ENCODE measurements at places on chromosomes 2 and 18.

- DNase-seq = no peak
These were observed 17.1 kb downstream of the TUBB6 start for GRCh38 chr18:12324991-12325725.

DNA sequence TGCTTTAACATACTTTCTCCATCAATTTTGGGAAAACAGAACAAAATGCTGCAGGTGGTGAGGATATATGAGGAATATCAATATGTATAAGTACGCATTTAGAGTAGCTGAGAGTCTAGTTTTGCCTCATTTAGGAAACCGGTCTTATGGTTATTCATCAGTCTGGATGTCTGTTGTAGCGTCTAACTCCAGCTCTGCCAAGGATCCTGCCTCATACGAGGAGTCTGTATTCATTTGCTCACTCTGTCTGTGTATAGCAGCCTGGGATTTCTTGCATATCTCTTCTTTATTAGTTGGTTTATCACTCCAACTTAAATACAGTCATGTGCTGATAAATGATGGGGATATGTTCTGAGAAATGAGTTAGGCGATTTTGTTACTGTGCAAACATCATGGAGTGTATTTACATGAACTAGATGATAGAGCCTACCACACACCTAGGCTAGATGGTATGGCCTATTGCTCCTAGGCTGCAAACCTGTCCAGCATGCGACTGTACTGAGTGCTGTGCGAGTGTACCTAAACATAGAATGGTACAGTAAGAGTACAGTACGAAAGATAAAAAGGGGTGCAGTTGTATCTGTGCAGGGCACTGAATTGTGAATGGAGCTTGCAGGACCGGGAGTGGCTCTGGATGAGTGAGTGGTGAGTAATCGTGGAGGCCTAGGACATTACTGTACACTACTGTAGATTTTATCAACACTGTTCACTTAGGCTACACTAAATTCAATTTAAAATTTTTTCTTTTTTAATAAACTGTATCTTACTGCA lies 148.1 kb downstream of the ZNF407 start:
- no peak for DNase-seq

GRCh38 chr2:68594674-68595492 lies 48.5 kb upstream of the PROKR1 start:
- DNase-seq = peak; percentile 39

DNA sequence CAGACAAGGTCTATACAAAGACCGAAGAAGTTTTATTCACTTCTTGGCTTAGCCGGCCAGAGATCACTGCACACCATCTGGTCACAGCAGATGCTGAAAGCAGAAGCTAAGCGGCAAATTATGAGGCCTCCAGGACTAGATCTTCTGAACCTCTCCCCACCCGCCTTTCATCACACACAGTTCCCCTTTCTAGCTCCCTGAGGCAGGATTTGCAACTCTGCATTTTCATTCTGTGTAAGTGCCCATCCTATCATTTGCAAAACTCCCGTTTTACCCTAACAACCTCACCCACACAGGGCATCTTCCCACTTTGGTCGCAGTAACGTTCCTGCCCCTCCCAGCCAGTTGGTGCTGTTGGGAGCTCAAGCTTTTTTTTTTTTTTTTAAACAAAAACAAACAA lies 3.1 kb upstream of the MOB1A start:
- peak; percentile 63 for DNase-seq

DNA sequence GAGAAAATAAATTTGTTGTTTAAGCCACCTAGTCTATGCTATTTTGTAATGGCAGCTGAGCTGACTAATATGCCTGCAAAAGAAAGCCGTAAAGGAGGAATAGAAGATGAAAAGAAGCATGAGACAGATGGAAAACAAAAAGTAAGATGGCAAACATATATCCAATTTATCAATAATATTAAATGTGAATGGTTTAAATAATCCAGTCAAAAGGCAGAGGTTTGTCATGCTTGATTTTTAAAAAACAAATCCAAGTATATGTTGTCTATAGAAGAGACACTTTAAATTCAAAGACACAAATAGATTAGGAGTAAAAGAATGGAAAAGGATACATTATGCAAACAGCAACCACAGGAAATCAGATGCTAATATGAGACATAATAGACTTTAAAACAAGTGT lies 35.4 kb upstream of the EMILIN2 start:
- no peak for DNase-seq

DNA sequence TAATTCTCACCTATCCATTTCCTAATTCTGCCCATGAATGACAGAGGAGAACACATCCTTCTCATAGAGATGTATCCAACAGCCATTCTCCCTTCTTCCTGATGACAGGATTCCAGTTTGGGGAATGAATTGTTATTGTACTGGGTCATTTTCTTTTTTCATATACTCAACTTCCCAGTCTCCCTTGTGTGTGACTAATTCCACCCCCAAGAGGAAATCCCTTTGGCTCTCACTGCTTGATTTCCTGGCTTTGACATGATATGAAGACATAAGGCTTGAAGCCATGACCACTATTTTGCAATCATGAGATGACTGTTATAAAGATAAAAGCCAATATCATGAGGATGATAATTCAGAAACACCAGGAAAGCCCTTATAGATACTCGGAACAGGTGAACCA lies 384.7 kb upstream of the ACVR2A start:
- no peak for DNase-seq

- DNase-seq = no peak
These were observed 901.9 kb upstream of the KLHL29 start for GRCh38 chr2:22483036-22483435.

- DNase-seq = no peak
These were observed 762 bp downstream of the HDAC4 start for GRCh38 chr2:239399921-239400595.

DNA sequence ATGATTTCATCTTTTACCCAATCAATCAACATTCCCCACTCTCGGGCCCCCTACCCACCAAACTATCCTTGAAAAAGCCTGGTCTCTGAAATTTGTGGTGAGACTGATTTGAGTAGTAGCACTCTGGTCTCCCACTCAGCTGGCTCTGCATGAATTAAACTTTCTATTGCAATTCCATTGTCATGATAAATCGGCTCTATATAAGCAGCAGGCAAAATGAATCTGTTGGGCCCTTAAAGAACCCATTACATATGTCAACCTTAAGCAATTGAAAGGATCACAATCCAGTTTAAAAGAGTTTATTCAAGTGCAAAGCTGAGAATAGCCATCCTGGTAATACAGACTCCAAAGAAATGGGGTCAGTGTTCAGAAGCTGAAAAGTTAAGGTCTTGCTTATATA lies 68.2 kb downstream of the NEURL3 start:
- no peak for DNase-seq

DNA sequence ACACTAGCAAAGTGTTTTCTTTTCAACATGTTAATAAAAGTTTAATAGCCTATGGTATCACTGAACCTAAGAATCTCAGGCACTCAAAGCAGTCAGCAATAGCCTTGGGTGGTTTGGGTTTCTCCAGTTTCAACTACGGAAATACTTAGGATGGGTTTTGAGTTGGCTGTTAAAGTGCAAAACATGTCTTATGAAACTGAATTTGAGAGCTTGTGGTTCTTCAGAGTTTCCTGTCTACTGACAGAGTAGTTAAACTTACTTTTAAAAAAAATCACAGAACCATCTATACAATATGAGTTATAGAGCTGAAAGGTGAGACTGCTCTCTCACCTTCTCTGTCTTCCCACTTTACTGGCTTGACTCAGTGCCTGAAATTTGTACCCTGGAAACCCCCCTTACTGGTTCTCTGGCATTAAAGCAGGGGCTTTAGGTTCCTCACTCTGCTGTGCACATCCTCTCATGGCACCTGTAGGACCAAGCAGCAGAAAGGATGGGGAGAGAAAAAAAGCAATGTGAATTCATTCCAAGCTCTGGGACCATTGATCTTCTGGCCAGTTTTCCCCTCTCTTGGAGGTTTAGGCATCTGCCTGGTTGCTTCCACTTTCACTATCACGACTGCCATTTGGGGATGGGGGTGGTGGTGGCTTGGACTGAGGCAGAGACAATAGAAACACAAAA lies 18.1 kb downstream of the CCDC141 start:
- DNase-seq = peak; percentile 34

GRCh38 chr2:9656270-9656766 lies 25.5 kb upstream of the YWHAQ start:
- peak; percentile 82 for DNase-seq

DNA sequence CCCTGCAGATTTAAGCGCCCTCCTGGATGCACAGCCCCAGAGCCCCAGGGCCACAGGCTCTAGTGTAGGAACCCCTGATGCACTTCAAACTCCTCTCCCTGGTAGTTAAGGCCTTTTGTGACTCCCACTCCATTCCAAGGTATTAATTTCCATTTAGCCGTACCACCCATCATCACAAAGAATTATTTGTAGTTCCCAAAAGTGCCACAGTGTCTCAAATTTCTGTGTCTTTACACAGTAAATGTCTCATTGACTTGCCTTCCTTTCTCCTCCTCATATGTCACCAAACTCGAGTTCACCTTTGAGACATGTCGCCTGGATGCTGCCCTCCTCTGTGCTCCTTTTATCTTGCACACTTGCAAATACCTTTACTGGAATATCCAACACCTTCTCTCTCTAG lies 25.9 kb downstream of the PECR start:
- DNase-seq = no peak

DNA sequence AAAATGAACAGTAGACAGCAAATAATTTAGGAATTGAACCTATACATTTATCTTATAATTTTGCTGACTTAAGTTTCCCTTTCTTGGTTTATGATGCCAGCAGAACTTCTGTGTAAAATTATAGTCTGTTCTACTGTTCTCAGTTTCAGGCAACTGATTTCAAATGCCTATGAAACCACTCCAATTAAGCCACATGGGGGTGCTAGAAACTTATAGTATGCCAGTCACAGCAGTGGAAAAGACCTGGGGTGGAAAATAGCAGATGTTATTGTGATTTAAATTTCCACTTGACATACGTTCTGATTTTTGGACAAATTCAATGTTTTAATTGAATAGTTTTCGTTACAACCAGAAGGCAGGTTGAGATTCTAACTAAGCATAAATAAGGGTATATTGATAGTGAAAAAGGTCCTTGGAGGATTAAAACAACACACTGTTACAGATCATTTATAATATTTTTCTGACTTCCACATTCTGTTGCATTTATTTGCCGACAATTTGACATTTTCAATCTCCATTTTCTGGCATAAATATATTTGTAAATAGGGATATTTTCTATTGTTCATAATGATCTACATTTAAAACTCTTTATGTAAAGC lies 61.4 kb downstream of the CPS1 start:
- DNase-seq = peak; percentile 31

DNA sequence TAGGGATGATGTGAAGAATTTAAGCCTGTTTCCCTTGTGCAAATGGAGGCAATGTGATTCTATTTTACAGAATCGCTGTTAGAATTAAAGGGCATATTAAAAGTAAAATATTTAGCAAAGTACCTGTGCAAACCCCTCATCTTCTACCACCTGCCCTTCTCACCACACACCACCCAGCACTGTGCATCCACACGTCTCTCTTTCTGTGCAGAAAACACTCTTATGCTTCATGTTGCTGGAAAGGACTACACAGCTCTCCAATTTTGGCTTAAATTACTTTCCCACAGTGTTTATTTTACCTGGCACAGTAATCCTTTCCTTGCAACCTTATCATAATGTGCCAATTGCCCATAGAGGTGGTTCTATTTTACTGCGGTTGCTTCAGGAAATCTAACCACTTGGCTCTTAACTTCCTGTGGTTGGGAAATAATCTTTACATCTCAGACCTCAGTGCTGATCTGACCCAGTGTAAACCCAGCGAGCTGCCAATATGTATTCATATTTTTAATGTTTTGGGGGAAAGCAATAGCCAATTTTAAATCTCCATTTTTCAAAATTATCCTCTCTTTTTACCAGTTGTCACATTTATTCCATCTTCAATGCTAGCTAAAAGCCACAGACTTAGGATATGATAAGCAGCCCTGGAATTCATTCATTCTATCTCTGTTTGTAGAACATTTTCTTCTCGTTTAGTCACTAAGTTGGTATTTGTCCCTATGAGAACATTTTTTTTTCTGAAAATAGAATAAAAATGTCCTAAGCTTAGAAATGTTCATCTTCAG lies 250.9 kb downstream of the DSEL start:
- DNase-seq = no peak

- peak; percentile 40 for DNase-seq
These were observed 654 bp upstream of the ASB1 start for GRCh38 chr2:238425979-238426567.

GRCh38 chr2:20421988-20422370 lies 24.9 kb upstream of the RHOB start:
- no peak for DNase-seq

- no peak for DNase-seq
These were observed 48.2 kb upstream of the B3GNT2 start for GRCh38 chr2:62147610-62148301.

DNA sequence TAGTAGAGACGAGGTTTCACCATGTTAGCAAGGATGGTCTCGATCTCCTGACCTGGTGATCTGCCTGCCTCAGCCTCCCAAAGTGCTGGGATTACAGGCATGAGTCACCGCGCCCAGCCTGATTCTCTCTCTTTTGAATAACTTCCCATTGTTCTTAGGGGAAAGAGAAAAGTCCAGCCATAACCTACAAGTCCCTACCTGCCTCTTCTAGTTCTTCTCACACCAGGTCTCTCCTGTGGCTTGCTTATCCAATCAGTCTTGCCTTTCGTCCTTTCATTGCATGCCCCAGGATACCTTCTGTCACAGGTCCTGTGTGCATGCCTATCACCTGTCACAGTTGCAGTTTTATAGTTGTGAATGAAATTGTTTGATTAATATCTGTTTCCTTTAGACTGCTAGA lies 148.1 kb downstream of the SLC4A3 start:
- DNase-seq = no peak

DNA sequence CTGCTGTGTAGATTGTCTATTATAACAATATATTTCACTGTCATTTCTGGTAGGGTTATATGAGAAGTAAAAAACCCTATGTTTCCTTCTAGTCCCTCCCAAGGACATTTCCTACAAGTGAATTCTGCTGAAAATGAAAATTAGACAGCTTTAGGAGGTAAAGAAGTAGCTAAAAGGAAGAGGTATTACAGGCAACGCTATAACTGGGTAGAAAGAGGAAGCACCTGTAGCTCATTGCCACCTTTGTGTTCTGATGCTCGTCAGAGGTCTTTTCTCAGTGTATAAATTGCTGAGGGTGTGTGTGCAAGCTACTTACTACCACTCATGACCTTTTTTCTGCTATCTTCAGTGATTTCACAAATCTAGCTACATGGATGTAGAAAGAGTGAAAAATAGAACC lies 1.4 kb downstream of the DNAJC10 start:
- peak; percentile 42 for DNase-seq

DNA sequence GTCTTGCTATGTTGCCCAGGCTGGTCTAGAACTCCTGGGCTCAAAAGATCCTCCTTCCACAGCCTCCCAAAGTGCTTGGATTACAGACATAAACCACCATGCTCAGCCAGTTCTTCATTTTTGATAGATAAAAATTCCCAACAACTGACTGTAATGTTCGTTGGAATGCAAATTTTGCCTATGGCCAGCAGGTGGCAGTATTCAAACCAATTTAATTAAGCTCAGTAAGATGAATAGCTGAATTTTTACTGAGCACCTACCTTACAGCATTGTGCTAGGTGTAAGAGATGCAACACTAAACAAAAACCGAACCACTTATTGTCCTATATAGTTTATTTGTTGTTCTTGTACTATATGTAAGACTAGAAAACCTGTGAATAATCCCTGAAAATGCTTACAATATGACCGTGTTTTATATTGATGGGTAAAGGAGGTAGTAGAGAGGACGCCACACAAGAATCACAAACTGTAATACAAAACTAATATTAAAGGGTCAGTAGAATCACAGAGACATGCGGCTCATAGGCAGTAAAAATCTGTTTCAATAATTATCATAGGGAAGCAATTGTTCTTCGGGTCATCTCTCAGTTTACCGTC lies 8.2 kb upstream of the TMEM182 start:
- peak; percentile 28 for DNase-seq

Data from GM20000 (cell line).